ENCODE measurements at places on chromosomes 2 and 18.

DNA sequence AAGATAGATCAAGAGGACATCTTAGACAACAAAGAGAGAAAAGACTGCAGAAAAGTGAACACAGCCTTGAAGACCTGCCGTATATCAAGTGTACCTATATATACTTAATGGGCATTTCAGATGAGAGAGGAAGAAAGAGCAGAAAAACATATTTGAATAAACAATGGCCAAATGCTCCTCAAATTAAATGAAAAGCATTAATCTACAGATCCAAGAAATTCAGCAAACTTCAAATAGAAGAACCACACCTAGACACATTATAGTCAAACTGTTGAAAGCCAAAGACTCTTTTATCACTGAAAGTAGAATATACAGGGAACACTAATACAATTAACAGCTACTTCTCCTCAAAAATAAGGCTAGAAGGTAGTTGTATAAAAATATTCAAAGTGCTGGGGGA lies 18.7 kb upstream of the TTL start:
- no peak for DNase-seq

DNA sequence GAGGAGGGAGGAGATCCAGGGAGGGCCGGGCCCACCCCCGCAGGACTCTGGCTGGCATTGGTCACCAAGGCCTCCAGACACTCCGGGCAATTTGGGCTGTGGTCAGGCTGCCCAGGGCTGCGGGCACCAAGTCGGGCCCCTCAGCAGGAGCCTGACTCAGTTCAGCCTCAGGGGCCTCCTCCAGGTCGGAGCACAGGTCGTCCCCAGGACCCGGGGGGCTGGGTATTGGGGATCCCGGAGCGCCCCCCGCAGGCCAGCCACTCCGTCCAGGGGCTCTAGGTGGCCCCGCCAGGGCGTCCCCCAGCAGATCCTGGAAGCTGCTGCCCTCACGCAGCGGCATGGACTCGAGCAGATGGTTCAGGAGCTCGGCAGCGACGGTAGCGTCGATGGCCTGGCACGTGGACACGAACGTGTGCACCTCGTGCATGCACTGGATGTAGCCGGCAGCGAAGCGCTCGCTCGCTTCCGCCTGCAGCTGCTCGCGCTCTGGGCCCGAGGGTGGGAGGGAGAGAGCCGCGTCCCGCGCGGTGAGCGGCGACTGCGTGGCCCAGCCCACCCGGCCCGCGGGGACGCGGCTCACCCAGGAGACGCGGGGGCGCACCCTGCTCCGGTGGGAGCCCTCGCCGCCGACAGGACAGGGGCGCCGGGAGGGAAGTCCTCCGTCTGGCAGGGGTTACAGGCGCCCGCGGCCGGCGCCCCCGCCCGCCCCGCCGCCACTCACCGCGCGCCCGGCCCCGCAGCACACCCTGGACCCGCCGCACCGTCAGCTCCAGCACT lies 884 bp downstream of the HES6 start:
- no peak for DNase-seq

- DNase-seq: peak; percentile 44
Observed at GRCh38 chr2:204027091-204027490, 90.5 kb downstream of the ICOS start.

- no peak for DNase-seq
Observed at GRCh38 chr2:10091182-10091888, 11.1 kb upstream of the CYS1 start.

DNA sequence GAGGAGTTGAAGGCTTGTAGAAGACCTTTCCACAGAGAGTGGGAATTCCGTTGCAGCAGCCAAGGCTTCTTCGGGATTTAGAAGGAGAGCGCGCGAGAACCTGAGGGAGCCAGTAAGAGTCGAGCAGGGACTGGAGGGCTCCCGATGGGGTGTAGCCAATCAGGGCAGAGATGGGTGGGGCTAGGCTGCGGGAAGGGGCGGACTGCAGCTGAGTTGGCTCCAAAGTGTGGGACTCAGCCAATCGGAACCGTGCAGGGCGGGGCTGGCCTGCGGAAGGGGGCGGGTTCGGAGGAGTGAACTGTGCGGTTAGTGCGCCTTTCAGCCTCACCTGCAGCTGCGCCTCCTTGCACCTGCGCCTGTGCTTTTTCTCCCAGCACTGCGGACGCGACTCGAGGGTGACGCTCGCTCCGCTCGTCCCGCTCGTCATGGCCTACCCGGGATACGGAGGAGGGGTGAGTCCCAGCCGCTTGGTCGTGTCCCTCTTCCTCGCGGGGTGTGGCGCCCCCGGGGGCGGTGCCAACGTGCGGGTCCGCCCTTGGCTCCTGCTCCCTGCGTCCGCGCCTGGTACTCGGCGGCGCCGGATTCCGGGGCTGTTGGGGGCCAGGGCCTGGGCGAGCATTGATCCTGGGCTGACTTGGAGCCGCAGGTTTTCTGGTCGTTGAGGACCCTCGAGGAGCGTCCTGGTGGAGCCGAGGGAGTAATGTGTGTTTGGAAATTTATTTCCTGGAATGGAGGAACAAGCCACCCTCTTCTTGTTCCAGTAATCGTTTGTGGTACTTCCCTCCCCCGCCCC lies at the start of gene GCA:
Gene GCA (plus strand): TSS at position 309 of the 793 bp plus-strand sequence. CDS start 117 bp downstream, at position 426.
- peak; percentile 93 for DNase-seq

GRCh38 chr18:69617888-69618287 lies 217.2 kb downstream of the DOK6 start:
- peak; percentile 1 for DNase-seq

DNA sequence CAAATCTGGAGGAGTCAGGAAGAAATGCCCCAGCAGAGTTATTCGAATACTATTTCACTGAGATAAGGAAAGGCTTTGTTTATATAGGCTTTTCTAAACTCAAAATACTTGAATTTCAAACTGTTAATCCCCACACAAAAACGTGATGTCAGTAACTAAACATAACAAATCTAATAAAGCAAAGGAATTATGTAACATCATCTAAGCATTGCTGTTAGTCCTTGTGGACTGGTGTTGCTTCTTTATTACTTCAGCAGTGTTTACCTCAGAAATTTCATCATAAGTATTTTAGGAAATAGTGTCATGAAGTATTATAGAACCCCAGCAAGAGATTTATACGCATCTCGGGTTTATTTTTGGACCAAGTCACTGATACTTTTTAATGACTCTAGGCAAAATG lies 19.7 kb upstream of the SANBR start:
- DNase-seq: no peak

- no peak for DNase-seq
Observed at GRCh38 chr2:6947929-6948676, 30.9 kb downstream of the RNF144A start.

- DNase-seq: peak; percentile 8
Observed at GRCh38 chr2:239227661-239228371, 173.0 kb downstream of the HDAC4 start.

Measured in EL (cell line).